H9 (cell line): ENCODE measurements at places on chromosomes 3 and 15.

DNA sequence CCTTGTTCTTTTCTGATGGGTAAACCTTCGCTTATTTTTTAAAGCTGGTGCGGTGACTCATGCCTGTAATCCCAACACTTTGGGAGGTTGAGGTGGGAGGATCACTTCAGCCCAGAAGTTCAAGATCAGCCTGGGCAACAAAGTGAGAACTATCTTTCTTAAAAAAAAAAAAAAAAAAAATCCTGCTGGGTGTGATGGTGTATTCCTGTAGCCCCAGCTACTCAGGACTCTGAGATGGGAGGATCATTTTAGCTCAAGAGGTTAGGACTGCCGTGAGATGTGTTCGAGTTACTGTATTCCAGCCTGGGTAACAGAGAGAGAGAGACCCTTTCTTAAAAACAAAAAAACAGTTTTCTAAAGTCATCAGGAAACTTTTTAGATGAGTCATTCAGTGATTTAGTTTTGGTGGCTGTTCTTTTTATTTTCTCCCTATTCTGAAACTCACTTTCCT, 37.7 kb downstream of the SLMAP start:
- DNase-seq = no peak

DNA sequence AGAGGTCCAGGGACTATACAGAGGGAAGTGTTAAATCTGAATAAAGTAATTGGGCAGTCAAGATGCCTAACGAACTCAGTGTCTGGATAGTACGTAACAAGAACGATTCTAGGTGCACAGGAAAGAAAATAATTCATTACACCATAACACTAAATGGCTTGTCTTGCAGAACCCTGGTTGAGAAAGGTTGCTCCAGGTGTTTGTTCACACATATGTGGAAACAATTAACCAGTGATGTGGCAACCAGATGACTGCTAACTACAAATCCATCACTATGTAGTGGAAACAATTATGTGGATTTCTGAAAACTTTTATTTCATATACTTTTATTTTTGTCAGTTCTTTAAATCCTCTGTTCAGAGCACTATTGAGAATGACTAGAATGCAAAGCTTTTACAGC, 10.4 kb upstream of the HDC start:
- no peak for DNase-seq

DNA sequence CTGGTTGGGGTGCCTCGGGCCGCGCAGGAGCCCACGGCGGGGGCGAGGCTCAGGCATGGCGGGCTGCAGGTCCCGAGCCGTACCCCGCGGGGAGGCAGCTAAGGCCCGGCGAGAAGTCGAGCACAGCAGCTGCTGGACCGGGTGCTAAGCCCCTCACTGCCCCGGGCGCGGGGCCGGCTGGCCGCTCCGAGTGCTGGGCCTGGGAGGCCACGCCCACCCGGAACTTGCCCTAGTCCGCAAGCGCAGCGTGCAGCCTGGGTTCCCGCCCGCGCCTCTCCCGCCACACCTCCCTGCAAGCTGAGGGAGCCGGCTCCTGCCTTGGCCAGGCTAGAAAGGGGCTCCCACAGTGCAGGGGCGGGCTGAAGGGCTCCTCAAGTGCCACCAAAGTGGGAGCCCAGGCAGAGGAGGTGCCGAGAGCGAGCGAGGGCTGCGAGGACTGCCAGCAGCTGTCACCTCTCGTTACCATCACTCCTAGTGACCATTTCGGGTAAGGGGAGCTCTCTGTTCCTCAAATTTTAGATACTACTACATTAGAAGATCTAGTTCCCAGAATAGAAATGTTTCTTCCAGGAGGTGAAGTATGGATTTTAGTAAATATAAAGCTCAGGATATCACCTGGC, 417.0 kb upstream of the AGTR1 start:
- DNase-seq = peak; percentile 51

GRCh38 chr3:152968388-152969024, 133.6 kb downstream of the P2RY1 start:
- DNase-seq = no peak

GRCh38 chr3:114323546-114324254, 29.9 kb downstream of the TIGIT start:
- DNase-seq = no peak

GRCh38 chr15:34366271-34367065, 528 bp downstream of the LPCAT4 start:
- peak; percentile 92 for DNase-seq

DNA sequence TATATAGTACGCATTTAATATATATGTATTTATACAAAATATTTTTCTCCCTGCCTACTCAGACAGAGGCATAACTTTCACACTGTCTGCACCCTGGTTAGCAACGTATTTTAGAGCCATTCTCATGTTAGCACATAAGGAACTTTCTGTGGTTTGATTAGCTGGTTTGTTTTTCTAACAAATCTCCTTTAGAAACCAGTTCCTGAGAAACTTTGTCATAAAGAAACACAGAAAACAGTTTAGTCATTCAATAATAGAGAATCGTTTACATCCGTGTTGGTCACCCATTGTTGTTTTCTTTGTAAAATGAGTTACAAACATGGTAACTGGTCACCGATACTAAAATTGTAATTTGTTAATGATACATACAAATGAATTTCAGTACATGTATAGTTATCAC, 5.9 kb upstream of the NGRN start:
- DNase-seq = no peak

- peak; percentile 34 for DNase-seq
These were observed at the start of gene ISLR for GRCh38 chr15:74173380-74174218. ISLR (plus strand) TSS chr15:74173710; CDS start chr15:74174859, 1,149 bp downstream.

GRCh38 chr3:108159105-108159504, 63.1 kb downstream of the IFT57 start:
- DNase-seq = no peak
